ENCODE measurements at places on chromosomes 4 and X.

GRCh38 chr4:106032851-106033286, 137.6 kb downstream of the NPNT start:
- no peak for DNase-seq

DNA sequence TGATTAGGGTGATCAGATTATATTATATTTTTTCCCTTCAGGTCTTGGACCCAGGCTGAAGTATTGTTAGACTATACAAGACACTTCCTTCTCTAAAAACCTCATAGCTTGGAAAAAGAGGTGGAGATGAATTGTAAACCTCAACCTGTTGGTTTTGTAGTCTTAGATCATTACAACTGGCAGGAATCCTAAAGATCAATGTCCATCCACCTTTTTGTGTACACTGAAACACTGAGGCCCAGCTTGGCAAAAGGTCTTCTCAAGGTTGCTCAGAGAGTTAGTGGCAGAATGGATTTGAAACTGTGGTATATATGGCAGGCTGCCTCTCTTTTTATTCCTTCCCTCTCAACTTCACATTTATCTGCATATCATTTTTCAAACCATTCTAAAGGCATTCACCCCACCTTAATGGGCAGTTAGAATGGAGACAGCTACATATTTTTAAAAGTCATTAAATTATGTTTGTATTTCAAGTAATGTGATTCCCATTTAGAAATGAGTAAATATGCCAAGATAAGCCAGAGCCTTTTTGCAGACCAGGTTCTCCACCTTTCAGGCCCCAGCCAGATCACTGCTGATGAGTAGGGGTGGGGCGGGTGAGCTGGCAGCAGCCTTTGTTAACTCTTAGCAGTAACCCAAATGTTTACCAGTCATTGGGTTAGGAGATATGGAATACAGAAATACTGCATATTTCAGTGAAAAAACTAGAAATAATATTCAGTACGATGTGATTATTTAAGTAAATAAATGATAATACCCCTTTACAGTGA, 243.2 kb upstream of the F9 start:
- DNase-seq, result no peak

DNA sequence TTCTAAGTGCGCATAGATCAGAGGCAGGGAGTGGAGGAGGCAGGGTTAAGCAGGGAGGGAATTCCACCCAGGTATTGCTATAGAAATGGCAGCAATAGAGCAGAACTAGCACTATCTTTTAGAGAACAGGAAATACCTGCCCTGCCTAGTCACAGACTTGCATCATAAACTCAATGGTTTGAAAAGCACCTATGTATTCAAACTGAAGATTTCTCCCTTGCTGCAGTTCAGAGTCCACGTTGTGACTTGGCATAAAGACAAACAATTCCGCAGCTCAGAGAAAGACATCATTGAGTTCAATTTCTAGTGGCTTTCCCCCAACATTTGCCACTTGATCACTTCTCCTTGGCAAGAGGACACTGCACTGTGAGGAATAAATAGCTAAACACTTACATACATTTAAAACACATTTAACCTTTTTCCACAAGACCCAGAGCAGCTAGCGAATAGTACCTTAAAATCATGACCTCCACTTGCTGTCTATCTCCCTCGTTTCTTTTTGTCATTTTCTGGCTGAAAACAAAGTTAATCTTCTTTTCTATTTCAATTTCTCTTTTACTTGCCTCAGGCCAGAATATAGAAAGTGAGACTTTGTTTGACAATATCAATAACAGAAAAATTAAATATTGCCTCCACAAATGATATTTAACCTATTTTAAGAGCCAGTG, 42.4 kb downstream of the SLC7A11 start:
- no peak for DNase-seq

DNA sequence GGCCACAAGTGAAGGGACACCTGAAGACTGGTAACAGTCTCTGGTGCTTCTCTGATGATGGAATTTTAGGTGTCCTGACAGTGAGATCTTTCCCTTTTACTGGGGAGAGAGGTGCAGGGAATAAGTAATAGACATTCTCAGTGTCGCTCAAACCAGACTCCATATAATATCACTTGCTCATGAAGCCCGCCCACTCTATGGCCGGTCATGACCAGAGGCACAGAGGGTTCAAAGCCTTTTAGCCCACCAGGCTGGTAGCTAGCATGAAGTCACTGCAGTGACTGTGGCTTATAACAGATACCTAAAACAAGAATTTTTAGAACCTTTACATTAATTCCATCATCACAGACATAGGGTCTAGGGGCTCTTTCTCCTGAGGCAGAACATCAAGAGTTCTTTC, 2.9 kb downstream of the CD40LG start:
- no peak for DNase-seq

GRCh38 chr4:71270901-71271300, 67.9 kb upstream of the SLC4A4 start:
- no peak for DNase-seq

GRCh38 chr4:144903953-144904711, 193.9 kb downstream of the ANAPC10 start:
- DNase-seq, result no peak

- DNase-seq, result no peak
Observed at GRCh38 chr4:142130666-142131065, 494.3 kb downstream of the IL15 start.

- DNase-seq, result no peak
Observed at GRCh38 chrX:41733939-41734338, 10.0 kb downstream of the GPR82 start.

DNA sequence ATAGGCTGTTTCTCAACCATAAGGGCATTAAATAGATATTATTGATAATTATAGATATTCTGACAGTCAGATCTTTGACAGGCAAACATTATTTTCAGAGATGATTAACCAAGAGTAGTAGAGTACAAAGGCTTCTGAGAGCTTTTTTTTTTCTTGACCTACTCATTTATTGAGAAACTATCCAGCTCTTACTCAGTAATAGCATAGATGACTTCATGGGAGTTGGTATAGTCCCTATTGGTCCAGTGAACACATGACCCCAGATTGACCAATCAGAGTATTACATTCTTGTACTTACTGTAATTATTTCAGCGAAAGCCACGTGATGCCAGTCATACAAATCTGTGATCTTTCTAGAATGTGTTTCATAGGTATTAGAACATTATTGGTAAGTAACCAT, 508.7 kb downstream of the FSTL5 start:
- DNase-seq, result no peak

GRCh38 chrX:53004038-53004437, 44.6 kb upstream of the GPR173 start:
- DNase-seq, result no peak

- DNase-seq, result no peak
Observed at GRCh38 chr4:75948822-75949444, 8.1 kb upstream of the NAAA start.

GRCh38 chr4:77132652-77133312, 24.2 kb upstream of the CCNG2 start:
- DNase-seq, result no peak

GRCh38 chr4:16727218-16727617, 171.2 kb downstream of the LDB2 start:
- no peak for DNase-seq

DNA sequence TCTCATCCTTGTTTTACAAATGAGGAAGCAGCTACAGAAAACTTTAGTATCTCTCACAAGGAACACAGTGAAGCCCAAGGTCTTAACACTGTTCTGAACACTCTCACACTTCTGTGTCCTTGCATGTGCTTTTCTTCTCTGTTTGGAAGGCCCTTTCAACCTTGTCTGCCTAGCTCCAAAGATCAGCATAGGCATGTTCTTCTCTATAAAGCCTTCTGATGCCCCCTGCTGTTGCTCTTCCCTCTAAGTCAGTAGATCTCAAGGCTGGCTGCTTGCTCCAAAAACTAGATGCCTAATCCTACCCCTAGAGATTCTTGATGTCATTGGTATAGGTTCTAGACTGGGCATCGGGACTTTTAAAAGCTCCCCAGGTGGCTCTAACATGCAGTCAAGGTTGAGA, 5.9 kb downstream of the APOO start:
- peak; percentile 24 for DNase-seq

DNA sequence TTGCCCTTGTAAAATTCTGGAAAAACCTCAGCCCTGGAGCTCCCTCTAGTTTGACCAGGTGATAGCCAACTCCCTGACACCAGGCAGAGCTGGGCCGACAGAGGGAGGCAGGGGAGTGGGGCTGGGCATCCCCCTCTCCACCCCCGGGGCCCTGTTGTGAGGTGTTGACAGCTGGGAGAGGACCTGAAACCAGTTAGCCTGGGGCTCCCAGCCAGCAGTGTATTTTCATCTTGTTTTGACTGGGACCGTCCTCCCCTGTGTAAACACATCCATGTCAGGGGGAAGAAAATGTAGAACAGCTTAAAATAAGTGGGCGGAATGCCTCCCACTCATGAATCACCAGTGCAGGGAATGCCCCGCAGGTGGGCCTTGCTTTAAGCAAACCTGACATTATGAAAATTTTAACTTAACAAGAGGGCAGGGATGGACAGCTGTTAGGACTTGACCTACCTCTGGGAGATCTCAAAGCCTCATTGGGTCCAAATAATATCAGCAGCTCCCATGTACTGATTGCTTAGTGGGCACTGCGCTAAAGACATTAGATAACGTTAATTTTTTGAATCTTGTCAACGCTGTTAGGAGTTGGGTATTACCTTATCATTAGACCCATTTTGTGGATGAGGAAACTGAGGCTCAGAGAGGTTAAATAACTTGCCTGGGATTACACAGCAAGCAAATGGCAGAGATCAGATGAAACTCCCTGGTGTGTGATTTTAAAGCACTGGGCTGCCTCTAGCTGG, 45.9 kb downstream of the TSC22D3 start:
- DNase-seq, result no peak

Data from stimulated activated CD4-positive, alpha-beta T cell treated with anti-CD3 and anti-CD28 coated beads, Interleukin-2, amount 100 ng/mL, for 4 hours (primary cell).